ENCODE measurements at places on chromosomes 7 and 10.

- no peaks in the 10 kb centered on the region for H3K36me3 ChIP-seq
- DNase-seq: no peak
- H3K27ac ChIP-seq: no peak overlapping the region
Observed at GRCh38 chr7:113774182-113774807, 144.5 kb downstream of the PPP1R3A start.

- no peak for DNase-seq
- H3K36me3 ChIP-seq: no peaks in the 10 kb centered on the region
- no peak overlapping the region for H3K27ac ChIP-seq
Observed at GRCh38 chr7:26879671-26880070, 15.3 kb upstream of the SKAP2 start.

DNA sequence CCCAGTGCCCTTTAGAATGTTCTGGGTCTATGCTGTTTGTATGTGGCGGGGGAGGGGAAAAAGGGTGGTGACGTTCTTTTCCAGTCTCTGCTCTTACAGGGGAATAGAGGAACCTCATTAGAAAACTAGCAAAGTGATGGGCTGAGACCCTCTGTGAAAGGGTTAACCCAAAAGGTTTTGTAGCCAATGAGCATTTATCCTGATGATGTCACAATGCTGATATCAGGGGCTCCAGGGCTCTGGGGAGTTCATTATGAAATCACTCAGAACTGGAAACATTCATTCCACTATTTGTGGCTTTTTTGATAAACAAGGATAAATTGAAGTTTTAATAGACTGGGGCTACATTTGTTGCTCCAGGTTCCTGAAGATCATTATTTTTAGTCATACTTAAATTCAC lies 71.7 kb downstream of the ARID5B start:
- no peak for DNase-seq
- no peaks in the 10 kb centered on the region for H3K4me1 ChIP-seq
- no peaks in the 10 kb centered on the region for H3K36me3 ChIP-seq
- H3K27me3 ChIP-seq: no peaks in the 10 kb centered on the region
- H3K27ac ChIP-seq: no peak overlapping the region

DNA sequence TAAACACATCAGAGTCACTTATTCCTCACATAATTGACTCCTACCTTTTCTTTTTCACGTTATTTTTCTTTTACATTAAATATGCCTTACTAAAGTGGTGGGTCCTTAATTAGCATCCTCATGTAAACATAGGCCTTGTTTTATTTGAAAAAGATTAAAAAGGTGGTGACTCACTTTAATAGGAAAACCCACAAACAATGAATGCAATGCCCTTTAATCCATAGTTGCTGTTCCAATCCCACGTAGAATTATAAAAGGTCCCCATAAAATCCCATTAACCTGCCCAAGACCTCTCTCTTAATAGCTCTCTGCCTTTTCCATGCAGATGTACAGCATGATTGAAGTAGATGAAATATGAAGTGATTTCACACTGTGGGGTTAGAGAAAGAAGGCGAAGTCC lies 32.2 kb downstream of the SLC16A12 start:
- H3K27me3 ChIP-seq: peaks cover 2% of the 10 kb centered on the region
- H3K4me3 ChIP-seq: no peak overlapping the region
- no peak for DNase-seq
- H3K4me1 ChIP-seq: no peaks in the 10 kb centered on the region
- H3K27ac ChIP-seq: no peak overlapping the region

DNA sequence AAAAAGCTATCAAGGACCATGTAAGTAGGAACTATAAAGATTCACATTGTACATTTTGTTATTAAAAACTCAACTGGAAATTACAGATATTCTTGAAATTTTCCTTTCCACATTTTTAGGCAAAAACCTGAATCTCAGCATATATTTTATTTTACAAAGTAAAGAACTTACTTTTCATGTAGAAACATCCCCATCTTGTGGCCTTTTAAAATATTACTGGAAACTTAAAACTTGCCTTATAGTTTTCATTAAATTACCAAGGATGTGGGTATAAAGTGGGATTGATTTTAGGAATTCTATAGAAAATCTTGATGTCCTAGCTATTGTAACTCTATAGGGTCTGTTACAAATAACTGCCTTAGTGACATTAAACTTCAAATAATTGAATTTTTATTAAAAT lies 10.6 kb downstream of the DBF4 start:
- DNase-seq: no peak
- no peaks in the 10 kb centered on the region for H3K27me3 ChIP-seq

- no peak overlapping the region for H3K27ac ChIP-seq
- no peaks in the 10 kb centered on the region for H3K27me3 ChIP-seq
- DNase-seq: no peak
- 0 out of 2 replicates have a peak, but pooled peaks cover 4% of the 10 kb centered on the region for H3K4me1 ChIP-seq
- H3K36me3 ChIP-seq: peaks cover 16% of the 10 kb centered on the region
Observed at GRCh38 chr7:135965602-135966001, 11.6 kb downstream of the MTPN start.

- no peaks in the 10 kb centered on the region for H3K27me3 ChIP-seq
- peaks cover 11% of the 10 kb centered on the region for H3K36me3 ChIP-seq
- H3K4me1 ChIP-seq: no peaks in the 10 kb centered on the region
- DNase-seq: no peak
- H3K4me3 ChIP-seq: no peak overlapping the region
- H3K27ac ChIP-seq: no peak overlapping the region
Observed at GRCh38 chr10:69009360-69009759, 20.8 kb downstream of the KIFBP start.

DNA sequence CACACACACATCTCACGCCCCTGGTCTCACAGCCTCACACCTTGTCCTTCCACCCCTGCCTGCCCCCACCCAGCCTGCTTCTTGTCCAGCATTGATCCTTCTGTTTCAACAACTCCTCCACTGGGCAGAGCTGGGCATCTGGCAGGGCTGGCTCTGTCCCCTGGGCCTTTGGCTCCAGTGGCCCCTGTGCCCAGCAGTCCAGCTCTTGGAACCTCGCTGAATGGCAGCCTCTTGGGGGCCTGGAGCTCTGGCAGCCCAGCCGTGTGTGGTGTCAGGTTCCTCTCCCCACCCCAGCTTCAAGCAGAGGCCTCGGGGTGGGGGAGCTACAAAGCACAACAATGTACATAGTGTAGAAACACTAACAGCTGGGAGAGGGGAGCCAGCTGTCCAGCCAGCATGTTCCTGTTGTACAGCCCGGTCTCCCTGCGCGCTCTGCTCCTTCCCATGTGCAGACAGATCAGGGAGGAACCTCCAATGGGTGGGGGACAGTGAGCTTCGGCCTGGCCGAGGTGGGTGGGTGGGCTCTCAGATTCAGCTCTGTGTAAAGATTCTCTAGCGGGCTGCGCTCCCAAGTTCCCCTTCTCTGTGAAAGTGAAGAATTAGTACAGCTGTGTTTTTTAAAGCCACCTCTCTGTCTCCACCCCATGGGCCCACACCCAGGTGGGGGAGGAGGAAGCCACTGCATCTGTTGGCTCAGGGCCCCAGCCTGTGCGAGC lies 19.4 kb downstream of the ZMIZ2 start:
- no peak overlapping the region for H3K4me3 ChIP-seq
- H3K36me3 ChIP-seq: peaks cover 50% of the 10 kb centered on the region
- H3K4me1 ChIP-seq: no peaks in the 10 kb centered on the region
- no peaks in the 10 kb centered on the region for H3K27me3 ChIP-seq
- no peak for DNase-seq
- no peak overlapping the region for H3K27ac ChIP-seq

GRCh38 chr10:112375721-112376395 lies 1.9 kb downstream of the ACSL5 start:
- peak overlapping the region; percentile 49 for H3K4me3 ChIP-seq
- H3K27ac ChIP-seq: peak overlapping the region; percentile 94
- peaks cover 29% of the 10 kb centered on the region for H3K4me1 ChIP-seq
- DNase-seq: peak; percentile 56
- no peaks in the 10 kb centered on the region for H3K27me3 ChIP-seq
- H3K36me3 ChIP-seq: peaks cover 3% of the 10 kb centered on the region

DNA sequence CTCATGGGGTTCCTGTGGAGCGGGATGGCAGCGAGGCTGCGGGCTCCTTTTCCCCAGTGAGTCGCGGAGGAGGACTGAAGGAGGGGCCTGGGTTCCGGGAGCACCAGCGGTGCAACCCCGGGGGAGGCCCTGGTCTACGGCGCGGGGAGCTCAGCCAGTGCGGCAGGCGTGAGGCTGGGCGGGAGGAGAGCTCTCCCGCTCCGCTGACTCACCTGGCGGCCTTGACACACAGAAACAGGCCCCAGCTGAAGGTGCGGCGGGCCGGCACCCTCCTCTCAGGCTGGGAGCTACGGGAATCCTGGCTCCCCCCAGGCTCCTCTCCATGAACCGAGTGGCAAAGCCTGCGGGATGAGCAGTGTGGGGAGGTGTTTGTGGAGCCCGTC lies 6.8 kb upstream of the NOM1 start:
- no peak overlapping the region for H3K4me3 ChIP-seq
- DNase-seq: no peak
- peaks cover 20% of the 10 kb centered on the region for H3K27me3 ChIP-seq
- no peak overlapping the region for H3K27ac ChIP-seq
- H3K4me1 ChIP-seq: no peaks in the 10 kb centered on the region

DNA sequence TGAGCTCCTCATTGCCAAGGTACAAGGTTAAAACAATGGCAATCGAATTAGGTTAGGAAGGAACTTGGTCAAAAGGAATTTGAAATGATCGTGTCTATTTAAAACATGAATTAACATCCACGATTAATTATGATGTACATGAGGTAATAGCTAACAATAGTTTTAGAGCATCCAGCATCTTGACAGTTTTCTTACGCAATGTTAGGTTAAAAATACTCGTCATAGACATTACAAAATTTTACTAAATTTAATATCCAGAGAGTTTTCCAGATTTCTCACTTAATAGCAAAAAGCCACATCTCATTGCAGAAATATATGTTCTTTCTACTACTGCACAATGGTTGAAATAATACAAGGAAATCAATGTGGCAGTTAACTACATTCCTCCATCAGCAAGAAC lies 22.6 kb downstream of the CUBN start:
- no peaks in the 10 kb centered on the region for H3K27me3 ChIP-seq
- no peak overlapping the region for H3K4me3 ChIP-seq
- no peaks in the 10 kb centered on the region for H3K36me3 ChIP-seq
- DNase-seq: no peak
- H3K4me1 ChIP-seq: no peaks in the 10 kb centered on the region

GRCh38 chr7:15007507-15007906 lies 105.0 kb upstream of the DGKB start:
- no peak overlapping the region for H3K4me3 ChIP-seq
- no peaks in the 10 kb centered on the region for H3K27me3 ChIP-seq
- H3K4me1 ChIP-seq: no peaks in the 10 kb centered on the region
- no peak overlapping the region for H3K27ac ChIP-seq

- no peaks in the 10 kb centered on the region for H3K4me1 ChIP-seq
- H3K36me3 ChIP-seq: no peaks in the 10 kb centered on the region
- no peak for DNase-seq
- no peak overlapping the region for H3K27ac ChIP-seq
- H3K4me3 ChIP-seq: no peak overlapping the region
Observed at GRCh38 chr7:115058726-115059125, 136.8 kb downstream of the MDFIC start.

- H3K4me1 ChIP-seq: no peaks in the 10 kb centered on the region
- H3K27me3 ChIP-seq: no peaks in the 10 kb centered on the region
- H3K27ac ChIP-seq: no peak overlapping the region
- H3K36me3 ChIP-seq: no peaks in the 10 kb centered on the region
Observed at GRCh38 chr10:113129117-113129516, 179.1 kb downstream of the TCF7L2 start.

- DNase-seq: no peak
- H3K4me1 ChIP-seq: peaks cover 1% of the 10 kb centered on the region
- no peak overlapping the region for H3K4me3 ChIP-seq
- no peaks in the 10 kb centered on the region for H3K27me3 ChIP-seq
- no peak overlapping the region for H3K27ac ChIP-seq
- H3K36me3 ChIP-seq: no peaks in the 10 kb centered on the region
Observed at GRCh38 chr7:30278376-30278775, 6.0 kb upstream of the ZNRF2 start.

- no peak for DNase-seq
- peaks cover 2% of the 10 kb centered on the region for H3K27me3 ChIP-seq
- no peaks in the 10 kb centered on the region for H3K36me3 ChIP-seq
- no peaks in the 10 kb centered on the region for H3K4me1 ChIP-seq
Observed at GRCh38 chr10:58508316-58508715, 4.4 kb upstream of the BICC1 start.

All from DND-41 (cell line).